ENCODE measurements at places on chromosomes 11 and 22.

DNA sequence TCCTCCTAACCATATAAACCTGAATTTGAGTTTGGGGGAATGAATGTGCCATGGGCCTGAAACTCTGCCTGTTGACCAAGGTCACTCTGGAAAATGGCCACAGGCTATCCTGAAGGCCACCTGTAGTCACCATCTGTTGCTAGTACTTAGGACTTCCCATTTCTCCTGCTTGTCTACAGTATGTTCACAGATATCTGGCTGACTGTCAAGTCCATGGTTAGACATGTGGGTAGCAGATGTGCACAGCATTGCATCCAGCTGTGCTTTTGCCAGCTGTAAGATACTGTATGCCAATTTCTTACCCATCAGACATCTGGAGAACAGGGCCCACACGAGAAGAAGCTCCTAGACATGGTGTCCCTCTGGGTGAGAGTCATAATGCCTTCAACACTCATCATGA is 475.4 kb downstream of the INSC start:
- no peak for DNase-seq

DNA sequence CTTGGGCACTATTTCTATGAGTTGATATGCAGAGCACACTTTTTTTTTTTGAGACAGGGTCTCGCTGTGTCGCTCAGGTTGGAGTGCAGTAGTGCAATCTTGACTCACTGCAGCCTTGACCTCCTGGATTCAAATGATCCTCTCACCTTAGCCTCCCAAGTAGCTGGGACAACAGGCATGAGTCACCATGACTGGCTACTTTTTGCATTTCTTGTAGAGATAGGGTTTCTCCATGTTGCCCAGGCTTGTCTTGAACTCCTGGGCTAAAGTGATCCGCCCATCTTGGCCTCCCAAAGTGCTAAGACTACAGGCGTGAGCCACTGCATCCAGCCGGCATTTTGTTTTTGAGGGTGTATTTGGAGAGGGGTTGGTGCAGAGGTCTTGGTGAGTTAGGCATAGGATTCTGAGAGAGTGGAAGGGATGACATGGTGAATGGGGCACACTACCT is 29.9 kb upstream of the MTCH2 start:
- DNase-seq, result no peak

DNA sequence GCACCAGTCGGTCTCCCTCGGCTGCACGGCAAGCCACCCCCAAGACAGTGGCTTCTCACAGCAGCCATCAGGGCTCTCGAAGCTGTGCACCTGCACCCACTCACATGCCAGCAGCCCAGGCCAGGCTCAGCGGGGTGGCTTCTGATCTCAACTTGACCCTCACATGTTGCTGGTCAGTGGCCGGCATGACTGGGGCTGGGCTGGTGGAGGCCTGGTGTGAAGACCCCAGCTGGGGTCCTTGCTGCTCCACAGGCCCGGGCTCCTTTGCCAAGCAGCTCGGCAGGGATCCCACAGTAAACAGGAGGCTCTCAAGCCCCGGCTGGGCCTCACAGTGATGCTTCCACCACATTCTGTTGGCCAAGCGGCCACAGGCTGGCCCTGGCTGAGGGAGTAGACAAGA is 128.2 kb downstream of the BRD1 start:
- DNase-seq, result no peak

DNA sequence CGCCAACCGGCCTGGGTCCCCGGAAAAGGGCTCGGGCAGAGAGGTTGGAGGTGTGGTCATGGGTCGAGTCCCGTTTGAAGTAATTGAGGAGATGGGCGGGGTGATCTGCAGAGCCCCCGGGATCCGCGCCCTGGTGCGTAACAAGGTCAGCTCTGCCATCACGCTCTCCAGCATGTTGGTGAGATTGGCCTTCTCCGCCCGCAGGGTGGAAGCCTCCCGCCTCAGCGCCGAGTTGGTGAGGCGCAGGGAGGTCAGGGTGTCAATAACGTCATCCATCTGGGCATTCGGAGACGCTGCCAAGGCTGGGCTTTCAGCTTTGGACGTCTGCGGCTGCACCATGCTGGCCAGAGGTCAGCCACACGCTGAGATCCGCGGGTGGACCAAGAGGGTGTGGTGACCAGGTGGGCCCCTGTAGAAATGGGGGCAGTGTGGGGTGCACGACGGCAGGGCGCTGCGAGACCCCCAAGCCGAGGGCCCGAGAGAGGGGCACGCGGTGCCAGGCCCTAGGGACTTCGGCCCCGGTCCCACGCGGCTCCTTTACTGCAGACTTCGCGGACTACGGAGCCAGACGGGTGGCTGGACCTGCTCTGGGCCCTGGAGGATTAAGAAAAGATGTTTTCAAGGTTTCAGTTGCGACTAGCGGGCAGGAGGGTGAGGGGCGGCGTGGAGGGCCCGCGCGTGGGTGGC is 672 bp downstream of the RTL6 start:
- no peak for DNase-seq

GRCh38 chr11:65204646-65205601 is 23.2 kb downstream of the CAPN1 start:
- peak; percentile 67 for DNase-seq

GRCh38 chr11:1384199-1384970 is 5.3 kb upstream of the BRSK2 start:
- DNase-seq, result no peak

- no peak for DNase-seq
Measured at GRCh38 chr11:2530131-2530854, 85.5 kb downstream of the KCNQ1 start.

DNA sequence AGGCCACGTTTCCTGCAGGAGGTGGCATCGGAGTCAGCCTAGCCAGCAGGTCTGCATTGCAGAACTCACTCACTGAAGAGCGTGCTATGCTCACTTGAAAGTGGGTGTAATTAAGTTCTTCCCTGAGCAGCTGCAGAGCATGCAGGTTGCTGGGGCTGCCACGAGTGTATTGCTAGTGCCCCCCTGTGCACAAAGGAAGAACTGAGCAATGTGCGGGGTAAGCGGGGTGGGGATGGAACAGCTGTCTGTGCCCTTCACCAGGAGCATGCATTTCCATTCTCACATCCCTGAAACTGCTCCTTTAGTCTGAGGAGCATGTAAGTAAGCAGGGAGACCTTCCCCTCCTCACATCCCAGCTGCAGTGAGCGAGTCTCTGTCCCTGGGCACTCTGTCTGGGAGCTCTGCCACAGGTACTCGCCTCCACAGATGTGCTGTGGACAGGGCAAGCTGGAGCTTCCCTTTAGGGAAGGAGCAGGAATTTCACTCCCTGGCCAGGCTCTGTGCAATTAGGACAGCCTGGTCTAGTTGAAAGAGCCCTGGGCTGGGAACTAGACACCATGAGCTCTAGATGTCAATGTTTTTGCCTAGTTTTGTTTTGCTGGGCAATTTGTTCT is 1031.8 kb downstream of the NTM start:
- DNase-seq, result peak; percentile 16

GRCh38 chr11:94134651-94135512 is 6.2 kb downstream of the PANX1 start:
- no peak for DNase-seq

GRCh38 chr22:38957046-38957770 is at the start of gene APOBEC3A:
Gene APOBEC3A (plus strand): TSS chr22:38957609. CDS start chr22:38957692, 83 bp downstream.
- no peak for DNase-seq

DNA sequence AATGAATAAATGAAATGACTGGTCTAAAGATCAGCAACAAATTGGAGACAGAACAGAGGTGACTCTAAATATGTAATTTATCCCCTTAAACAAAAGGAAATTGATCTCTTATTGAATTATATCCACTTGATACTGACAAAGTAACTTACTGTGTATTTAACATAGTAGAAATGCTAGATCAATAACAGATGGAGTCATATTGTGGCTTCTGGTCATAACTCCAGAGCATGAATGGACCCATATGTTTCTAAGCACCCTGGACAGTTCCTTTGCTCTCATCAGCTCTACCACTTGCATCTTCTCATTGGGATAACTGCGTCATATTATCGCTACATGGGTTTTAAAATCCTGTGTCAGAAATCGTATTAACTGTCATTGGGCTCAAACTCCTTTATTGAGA is 222.3 kb downstream of the ETS1 start:
- no peak for DNase-seq

GRCh38 chr11:104650234-104650633 is 248.0 kb downstream of the CASP12 start:
- no peak for DNase-seq

GRCh38 chr11:59199546-59200422 is 12.9 kb downstream of the MPEG1 start:
- no peak for DNase-seq

- DNase-seq, result no peak
Measured at GRCh38 chr11:74135127-74135840, 35.5 kb downstream of the C2CD3 start.

DNA sequence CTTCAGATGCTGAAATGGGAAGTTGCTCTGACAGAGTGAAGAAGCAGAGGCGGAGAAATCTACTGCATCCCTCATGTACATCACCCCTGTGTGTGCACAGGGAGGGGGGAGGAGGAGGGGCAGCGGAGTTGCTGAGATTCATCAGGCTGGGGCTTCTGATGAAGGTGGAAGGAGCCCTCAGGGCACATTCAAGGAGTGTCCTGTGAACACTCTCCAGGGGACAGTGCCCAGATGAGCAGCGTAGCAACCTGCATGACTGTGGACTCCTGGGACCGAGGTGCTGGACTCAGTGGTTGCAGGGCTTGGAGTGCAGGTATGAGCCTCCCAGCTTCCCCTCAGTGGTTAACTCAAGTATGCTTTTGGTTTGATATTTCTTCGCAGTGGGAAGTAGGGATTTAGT is 257.8 kb upstream of the B3GAT1 start:
- no peak for DNase-seq

GRCh38 chr11:104891135-104891534 is 7.1 kb downstream of the CASP12 start:
- no peak for DNase-seq

DNA sequence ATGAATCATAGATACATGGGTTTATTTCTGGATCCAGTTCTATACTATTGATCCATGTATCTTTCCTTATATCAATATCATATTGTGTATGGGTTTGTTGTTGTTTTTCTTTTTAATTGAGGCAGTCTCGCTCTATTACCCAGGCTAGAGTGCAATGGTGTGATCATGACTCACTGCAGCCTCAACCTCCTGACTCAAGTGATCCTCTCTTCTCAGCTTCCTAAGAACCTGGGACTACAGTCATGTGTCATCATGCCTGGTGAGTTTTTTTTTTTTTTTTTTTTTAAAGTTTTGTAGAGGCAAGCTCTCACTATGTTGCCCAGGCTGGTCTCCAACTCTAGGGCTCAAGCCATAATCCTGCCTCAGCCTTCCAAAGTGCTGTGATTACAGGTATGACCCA is 1589.4 kb upstream of the TENM4 start:
- DNase-seq, result no peak

DNA sequence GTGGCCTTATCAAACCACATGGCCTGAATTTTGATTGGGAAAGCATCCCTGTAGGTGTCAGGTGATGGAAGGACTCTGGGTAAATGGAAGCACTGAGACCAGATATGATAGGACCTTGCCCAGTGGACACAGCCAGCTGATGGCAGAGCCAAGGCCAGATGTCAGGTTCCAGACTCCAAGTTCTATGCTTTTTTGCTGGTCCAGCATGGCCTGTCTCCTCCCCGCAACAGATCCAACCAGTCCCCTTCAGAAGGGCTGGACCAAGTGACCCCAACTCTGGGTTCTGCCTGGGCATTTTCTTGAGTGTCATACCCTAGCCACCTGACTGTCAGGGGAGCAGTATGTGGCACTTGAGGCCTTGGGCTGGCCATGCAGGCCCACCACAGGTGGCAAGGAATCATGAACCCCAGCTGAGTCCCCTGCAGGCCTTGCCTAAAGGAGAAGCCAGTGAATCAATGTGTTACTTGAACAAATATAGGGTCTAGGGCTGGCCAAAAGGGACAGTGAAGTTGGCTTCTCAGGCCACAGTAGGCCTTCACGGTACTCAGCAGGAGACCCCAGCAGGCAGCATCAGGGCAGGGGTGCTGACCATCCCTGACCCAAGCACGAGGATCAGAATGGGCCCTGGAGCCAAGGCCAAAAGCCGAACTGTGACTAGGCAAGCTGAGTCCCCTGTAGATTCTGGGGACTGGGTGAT is 27.1 kb downstream of the KCNQ1OT1 start:
- DNase-seq, result no peak

- DNase-seq, result no peak
Measured at GRCh38 chr22:38696606-38697424, 3.9 kb downstream of the JOSD1 start.

- no peak for DNase-seq
Measured at GRCh38 chr11:116513894-116514293, 258.9 kb downstream of the BUD13 start.

DNA sequence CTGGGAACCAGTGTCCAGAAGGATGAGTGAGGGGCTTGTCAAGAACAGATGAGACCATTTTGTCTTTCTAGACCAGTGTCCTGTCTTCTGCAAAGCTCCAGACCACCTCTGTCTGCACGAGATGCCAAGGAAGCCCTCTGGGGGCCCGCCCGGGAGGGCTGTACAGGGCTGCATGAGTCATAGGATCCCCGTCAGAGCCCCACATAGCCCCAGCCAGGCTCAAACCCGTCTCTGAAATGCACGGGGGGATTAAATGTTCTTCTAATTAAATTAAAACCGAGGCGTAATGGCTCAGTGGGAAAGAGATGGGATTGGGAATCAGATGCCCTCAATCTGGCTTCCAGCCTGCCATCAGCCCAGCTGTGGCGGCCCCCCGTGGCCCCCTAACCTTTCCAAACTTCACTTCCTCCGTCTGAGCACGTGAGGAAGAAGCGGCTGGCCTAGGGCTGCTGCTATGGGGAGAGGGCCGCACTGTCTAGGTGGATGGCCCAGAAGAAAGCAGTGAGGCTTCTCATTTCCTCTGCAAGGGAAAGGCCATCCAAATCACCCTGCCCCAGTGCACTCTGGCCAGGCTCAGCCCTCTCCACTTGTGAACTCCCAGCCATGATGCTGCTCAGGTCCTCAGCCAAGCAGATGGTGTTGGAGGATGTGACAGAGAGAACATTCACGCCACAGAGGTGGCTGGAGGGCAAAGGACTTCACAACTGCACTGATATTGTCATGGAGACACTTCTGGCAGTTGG is 32.8 kb downstream of the KCNQ1OT1 start:
- DNase-seq, result no peak

DNA sequence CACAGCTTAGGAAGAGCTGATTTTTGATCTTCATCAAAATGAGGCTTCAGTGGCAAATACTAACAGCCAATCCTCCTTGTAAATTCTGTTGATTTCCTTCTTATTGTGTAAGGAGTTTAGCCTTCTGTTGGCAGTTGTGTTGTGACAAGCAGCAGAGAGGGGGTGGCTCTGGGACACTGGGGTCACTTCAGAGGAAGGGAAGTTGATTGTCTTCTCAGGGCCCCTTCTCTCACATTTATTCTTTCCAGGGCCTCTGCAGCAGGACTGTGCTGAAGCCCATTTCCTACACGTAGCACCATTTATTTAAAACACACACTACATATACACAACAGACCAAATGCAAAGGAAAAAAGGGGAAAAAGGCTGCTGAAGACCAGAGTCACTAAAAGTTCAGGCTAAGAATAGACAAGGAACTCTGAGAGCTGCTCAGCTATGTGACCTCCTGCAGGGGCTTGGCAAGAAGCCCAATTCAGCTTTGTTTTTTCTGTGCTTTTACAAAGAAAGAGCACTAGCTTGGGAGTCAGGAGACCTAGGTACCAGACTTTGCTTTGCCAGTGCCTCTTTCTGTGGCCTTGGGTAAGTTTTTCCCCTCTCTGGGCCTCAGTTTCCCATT is 28.3 kb upstream of the UPB1 start:
- no peak for DNase-seq
